ENCODE measurements at places on chromosomes 11 and 22.

DNA sequence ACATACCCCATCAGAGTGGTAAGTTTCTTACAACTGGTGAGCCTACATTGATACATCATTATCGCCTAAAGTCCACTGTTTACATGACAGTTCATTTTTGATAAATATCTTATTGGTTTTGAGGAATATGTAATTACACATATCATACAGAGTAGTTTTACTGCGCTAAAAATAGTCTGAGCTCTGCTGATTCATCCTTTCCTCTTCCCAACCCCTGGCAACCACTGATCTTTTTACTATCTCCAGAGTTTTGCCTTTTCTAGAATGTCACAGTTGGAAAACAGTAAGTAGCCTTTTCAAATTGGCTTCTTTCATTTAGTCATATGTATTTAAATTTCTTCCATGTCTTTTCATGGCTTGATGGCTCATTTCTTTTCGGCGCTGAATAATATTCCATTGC lies 112.8 kb downstream of the LARGE1 start:
- DNase-seq = no peak

DNA sequence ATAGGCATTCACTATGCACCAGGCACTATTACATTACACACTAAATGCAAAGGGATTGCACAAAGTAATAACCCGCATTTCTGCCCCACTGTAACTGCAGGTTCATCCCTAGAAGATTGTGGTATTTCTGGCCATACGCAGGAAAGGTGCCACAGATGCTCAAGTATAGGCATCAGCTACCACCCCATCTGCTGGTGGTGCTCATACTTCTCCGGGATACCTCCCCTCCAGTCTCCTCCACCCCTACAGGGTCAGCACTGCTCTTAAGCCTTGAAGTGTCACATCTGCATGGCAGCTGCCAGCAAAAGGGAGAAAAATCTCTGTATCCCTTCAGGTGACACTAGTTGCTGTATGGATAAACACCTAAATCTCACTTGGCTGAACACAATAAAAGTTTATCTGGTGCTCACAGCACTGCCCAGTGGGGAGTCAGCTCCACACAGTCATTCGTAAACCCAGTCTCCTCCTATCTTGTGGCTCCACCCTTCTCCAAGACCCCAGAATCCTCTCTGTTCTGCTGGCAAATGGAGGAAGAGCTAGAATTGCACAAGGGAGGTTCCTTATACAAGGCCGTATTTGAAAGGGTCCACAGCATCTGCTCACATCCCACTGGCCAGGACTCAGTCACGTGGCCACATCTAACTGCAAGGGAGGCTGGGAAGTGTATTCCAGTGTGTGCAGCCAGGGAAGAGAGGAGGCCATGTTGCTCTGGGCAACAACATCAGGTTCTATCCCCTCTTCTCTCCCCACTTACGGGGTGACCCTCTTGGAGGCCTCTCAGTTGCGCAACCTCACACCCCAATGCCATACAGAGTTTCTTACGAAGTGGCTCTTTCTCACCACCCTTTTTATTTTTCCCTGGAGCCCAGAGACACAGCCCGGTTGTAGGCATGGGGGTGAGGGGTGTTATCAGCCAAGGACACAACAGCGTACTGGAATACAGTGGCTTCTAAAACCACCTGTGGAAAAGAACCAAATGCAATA lies 114.7 kb downstream of the BUD13 start:
- no peak for DNase-seq

- no peak for DNase-seq
Measured at GRCh38 chr22:27626675-27627443, 174.7 kb downstream of the MN1 start.

DNA sequence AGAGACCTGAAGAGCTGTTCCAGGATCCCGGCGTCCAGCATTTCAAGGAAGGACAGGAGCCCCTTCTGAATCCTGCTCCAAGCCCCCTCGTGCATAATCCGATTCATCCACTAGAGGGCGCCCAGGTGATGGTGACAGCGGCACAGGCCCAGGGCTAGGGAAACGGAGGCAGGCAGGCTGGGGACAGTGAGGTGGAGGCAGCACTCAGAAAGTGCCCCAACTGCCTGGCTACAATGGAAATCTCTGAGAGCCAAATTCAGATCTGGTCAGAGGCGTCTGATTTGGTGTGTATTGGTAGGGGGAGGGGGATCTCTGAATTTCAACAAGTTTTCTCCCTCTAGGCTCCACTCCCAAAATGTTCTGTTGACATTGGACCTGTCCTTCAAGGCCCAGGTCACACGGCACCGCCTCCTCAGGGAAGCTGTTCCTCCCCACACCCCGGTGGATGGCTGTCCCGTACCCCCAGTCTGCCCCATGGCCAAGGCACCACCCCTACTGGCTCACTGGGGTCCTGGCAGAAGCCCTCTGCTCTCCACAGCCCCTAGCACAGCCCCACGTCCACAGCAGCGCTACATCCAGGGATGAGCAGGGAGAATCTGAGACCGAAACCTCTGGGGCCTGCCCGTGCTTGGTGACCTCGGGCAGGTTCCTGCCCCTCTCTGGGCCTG lies 142.9 kb downstream of the CRYBB2 start:
- no peak for DNase-seq

DNA sequence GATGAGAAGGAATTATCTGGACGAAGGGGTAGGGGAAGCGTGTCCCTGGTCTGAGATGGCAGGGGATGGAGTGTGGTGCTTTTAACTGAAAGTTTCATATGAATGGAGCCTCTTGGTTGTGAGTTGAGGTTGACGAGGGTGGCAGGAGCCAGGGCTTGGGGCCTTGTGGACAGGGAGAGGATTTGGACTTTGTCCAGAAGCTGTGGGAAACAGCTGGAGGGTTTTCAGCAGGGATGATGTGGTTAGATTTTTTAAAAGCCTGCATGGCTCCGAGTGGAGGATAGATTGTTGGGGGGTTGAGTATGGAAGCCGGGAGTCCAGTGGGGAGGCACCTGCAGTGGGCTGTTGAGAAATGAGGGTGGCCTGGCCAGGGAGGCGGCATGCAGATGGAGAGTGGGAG lies 24.8 kb downstream of the MYO7A start:
- no peak for DNase-seq

DNA sequence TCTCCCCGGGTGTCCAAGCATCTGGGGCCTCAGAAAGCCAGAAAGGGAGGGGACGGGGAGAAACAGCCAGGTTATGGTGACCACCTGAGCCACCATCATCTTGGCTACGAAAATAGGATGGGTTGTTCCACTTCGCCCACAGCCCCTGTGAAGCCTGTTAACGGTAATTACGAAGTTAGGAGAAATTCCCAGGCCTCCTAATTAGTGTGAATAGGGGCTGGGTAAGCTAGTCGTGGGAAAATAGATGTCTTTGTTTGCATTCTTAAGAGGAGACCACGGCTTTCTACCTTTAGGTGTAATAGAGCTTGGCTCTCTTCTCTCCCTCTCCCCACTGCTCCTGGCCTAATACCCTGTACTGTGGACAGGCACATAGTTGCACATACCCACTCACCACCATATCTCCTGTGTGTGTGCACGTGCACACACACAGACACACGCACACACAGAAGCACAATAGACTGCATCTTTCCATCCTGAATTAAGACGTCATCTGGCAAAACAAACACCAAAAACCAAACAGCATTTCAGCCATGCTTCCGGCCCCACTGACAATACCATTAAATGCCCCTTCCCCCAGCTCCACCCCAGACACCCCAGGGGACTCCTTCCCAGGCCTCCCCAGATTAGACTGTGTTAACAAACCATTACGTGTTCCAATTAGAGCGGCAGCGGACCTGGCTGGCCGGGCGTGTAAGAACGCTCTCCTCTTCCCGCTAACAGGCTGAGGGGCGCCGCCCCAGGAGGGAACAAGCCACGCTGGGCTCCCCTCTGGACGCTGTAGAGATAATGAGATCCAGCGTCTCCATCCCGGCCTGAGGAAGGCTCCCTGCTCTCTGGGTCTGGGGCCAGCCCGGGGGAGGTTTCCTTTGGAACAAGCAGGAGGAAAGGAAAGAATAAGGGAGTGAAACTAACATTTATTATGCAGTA lies 72.8 kb downstream of the TP53I11 start:
- DNase-seq = no peak

- no peak for DNase-seq
Measured at GRCh38 chr11:118057251-118058145, 19.4 kb upstream of the TMPRSS4 start.

DNA sequence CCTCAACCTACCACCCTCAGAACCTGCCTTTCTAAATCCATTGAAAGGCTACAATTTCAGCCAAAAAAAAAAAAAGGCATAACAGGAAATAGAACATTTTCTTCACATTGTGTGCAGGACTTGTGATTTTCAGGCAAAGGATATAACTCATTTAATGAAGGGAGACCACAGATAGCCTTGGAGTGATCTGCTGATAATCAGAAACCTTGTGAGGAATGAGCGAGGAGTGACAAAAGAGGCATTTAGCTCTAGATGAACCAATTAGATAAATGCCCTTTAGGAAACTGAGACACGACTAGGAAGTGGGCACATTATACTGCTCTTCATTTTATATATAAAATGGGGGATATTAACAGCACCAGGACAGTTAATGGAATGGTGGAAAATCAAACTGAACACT lies 216.5 kb upstream of the GRIA4 start:
- no peak for DNase-seq

- no peak for DNase-seq
Measured at GRCh38 chr11:131284041-131284440, 86.4 kb upstream of the NTM start.

- no peak for DNase-seq
Measured at GRCh38 chr22:46224044-46224897, 25.8 kb downstream of the CDPF1 start.

GRCh38 chr11:33706546-33706945 lies 5.9 kb upstream of the C11orf91 start:
- no peak for DNase-seq

DNA sequence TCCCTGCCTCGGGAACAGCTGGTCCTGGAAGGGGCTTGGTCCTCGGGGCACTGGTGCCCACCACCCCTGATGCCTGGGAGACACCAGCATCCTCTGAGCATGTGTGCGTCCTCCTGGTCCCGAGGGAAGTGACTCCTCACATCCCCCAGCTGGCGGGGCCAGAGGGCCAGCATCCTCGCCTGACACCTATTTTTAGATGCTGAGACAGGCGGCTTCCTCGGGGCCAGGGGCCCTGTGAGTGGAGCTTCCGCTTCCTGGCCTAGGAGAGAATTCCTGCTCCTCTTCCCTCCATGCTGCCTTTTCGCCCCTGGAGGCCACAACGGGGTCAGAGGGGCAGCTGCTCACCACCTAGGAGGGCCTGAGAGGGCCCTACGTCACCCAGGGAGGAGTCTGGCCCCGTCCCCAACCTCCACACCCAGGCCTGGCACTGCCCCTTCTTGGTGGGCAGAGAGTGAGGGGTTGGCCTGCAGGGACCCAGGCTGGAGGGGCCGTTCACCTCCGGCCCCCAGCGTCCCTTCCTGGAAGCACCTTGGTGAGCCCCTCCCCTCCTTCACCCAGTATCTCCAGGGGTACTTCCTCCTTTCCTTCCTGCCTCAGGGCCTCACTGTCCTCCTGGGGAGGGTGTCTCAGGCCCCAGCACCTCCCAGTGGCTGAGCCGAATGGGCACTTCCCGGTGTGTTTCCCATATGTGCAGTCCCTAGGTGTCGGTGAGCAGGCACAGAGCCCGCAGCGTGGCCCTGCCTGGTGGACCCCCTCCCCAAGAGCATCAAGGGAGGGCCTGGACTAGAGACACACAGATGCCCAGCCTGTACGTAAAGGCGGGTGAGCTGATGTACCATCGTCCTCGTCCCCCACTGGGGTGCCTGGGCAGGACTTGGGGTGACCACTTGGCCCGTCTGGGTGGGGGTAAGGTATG lies 6.1 kb downstream of the CD81 start:
- DNase-seq = no peak
